Tibial nerve (tissue), 4 donors: ENCODE measurements at places on chromosomes 13 and 19. TPM values are rescaled to one million over a fixed set of nuclear protein-coding genes. Genes with fewer than 3 reads are reported as not detected.

The C19orf67 gene
- not detected for total RNA-seq

The OR7D2 gene
- total RNA-seq: not detected

The SYNE4 gene
- total RNA-seq: 0.21 TPM

The PLA2G4C gene
- total RNA-seq: 21.0 TPM

The ZNF320 gene
- total RNA-seq: 13.8 TPM

The SYT5 gene
- total RNA-seq: not detected

The GMIP gene
- 19.0 TPM for total RNA-seq

The ZNF69 gene
- 9.8 TPM for total RNA-seq

The LHFPL6 gene
- 130 TPM for total RNA-seq

The ZNF528 gene
- total RNA-seq: 29.5 TPM

GRCh38 chr19:10701955-10702525 lies 801 bp downstream of the QTRT1 start:
- H3K27ac ChIP-seq: no peak overlapping the region
- peaks cover 3% of the 10 kb centered on the region for H3K4me1 ChIP-seq
- H3K27me3 ChIP-seq: no peaks in the 10 kb centered on the region
- peak overlapping the region; percentile 82 for H3K4me3 ChIP-seq
- no peak for DNase-seq

DNA sequence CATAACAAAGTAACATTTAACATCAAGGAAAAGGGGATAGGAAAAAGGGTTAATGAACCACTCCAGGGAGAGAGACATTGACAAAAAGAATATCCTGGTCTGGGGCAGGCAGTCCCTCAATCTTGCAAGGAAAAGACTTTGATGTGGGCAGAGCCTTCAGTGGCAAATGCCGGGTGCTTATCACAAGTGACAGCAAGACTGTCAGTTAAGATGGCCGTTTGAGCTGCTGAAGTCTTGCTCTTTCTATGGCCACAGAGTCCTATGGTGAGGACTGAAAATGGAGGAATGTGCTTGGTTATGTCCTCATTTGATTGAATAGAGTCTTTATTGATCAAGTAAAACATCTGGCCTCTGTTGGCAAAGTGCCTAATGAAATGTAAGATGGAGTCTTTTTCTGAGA lies 112.1 kb downstream of the B3GLCT start:
- no peaks in the 10 kb centered on the region for H3K27me3 ChIP-seq
- no peak for DNase-seq
- H3K4me1 ChIP-seq: no peaks in the 10 kb centered on the region
- no peak overlapping the region for H3K27ac ChIP-seq

GRCh38 chr19:45444318-45445041 lies 20.8 kb upstream of the ERCC1 start:
- no peaks in the 10 kb centered on the region for H3K27me3 ChIP-seq
- peak overlapping the region; percentile 94 for H3K27ac ChIP-seq
- H3K4me1 ChIP-seq: peaks cover 3% of the 10 kb centered on the region
- DNase-seq: peak; percentile 92

- no peak overlapping the region for H3K4me3 ChIP-seq
- H3K27me3 ChIP-seq: no peaks in the 10 kb centered on the region
- H3K36me3 ChIP-seq: peaks cover 99% of the 10 kb centered on the region
- no peaks in the 10 kb centered on the region for H3K4me1 ChIP-seq
- H3K27ac ChIP-seq: no peak overlapping the region
Measured at GRCh38 chr19:10812902-10813404, 23.1 kb downstream of the TMED1 start.

DNA sequence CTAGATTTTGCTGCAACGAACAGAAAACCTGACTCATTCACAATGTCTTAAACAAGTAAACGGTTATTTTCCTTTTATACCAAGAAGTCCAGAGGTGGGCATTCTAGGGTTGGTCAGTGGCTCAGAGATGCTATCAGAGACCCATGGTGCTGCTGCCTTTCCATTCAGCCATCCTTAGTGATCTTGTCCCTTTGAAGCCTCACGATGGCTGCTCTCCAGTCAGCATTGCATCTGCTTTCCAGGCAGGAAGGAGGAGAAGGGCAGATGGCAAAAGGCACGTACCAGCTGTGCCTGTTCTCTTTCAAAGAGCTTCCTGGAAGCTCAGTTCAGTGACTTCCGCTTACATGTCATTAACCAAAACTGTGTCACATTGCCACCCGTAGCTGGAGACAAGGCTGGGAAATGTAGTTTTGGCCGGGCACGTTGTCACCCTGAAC lies 30.1 kb downstream of the WDFY2 start:
- H3K27ac ChIP-seq: no peak overlapping the region
- no peak for DNase-seq
- peaks cover 8% of the 10 kb centered on the region for H3K4me1 ChIP-seq
- H3K27me3 ChIP-seq: no peaks in the 10 kb centered on the region
- no peaks in the 10 kb centered on the region for H3K36me3 ChIP-seq

- no peak overlapping the region for H3K27ac ChIP-seq
- H3K36me3 ChIP-seq: no peaks in the 10 kb centered on the region
- H3K27me3 ChIP-seq: no peaks in the 10 kb centered on the region
- DNase-seq: no peak
- H3K4me3 ChIP-seq: no peak overlapping the region
Measured at GRCh38 chr13:63774133-63774532, 2358.5 kb upstream of the PCDH20 start.

- no peaks in the 10 kb centered on the region for H3K4me1 ChIP-seq
- H3K27me3 ChIP-seq: no peaks in the 10 kb centered on the region
- no peaks in the 10 kb centered on the region for H3K36me3 ChIP-seq
- no peak overlapping the region for H3K27ac ChIP-seq
- no peak for DNase-seq
Measured at GRCh38 chr13:89925107-89925506, 1422.4 kb upstream of the MIR17HG start.

DNA sequence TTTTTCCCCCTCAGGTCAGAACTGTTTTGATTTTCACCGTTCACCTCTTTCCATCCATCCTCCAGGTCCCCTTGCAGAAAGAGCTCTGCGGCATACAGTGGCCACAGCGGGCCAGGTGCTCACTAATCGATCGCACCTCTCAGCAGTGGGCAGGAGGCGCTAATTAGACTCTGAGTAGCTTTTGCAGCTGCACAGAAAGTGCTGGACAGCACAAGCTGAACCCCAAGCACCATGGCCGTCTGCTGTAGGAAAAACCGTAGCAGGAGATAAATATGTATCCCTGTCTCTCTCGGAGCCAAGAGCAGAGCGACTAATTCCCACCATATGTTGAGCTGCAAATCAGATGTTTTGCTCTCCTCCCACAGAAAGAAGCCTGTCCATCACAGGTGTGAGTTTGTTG lies 54.4 kb downstream of the PEX11G start:
- H3K4me1 ChIP-seq: no peaks in the 10 kb centered on the region
- no peak overlapping the region for H3K27ac ChIP-seq
- no peaks in the 10 kb centered on the region for H3K27me3 ChIP-seq
- H3K36me3 ChIP-seq: no peaks in the 10 kb centered on the region
- no peak for DNase-seq

GRCh38 chr13:90105849-90106496 lies 1241.5 kb upstream of the MIR17HG start:
- no peak overlapping the region for H3K4me3 ChIP-seq
- H3K27ac ChIP-seq: no peak overlapping the region

DNA sequence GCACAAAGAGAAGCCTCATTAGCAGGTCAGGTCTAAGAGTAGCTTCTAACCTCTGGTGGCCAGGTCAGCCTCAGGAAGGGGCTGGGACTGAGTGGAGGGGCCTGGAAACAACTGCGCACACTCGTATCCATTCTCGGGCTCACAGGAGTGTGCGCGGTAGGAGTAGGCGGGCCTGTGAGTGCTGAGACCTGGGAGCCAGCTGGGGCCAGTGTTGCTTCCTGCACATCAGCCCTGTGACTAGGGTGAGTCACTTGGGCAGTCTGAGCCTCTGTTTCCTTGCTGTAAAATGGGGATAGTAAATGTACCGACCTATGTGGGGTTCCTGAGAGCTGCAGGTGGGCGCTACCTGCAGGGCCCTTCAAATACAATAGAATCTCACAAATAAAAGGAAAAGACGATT lies 26.9 kb downstream of the SIN3B start:
- H3K4me3 ChIP-seq: no peak overlapping the region
- no peak overlapping the region for H3K27ac ChIP-seq
- H3K4me1 ChIP-seq: no peaks in the 10 kb centered on the region
- no peaks in the 10 kb centered on the region for H3K27me3 ChIP-seq
- peaks cover under 1% of the 10 kb centered on the region for H3K36me3 ChIP-seq

DNA sequence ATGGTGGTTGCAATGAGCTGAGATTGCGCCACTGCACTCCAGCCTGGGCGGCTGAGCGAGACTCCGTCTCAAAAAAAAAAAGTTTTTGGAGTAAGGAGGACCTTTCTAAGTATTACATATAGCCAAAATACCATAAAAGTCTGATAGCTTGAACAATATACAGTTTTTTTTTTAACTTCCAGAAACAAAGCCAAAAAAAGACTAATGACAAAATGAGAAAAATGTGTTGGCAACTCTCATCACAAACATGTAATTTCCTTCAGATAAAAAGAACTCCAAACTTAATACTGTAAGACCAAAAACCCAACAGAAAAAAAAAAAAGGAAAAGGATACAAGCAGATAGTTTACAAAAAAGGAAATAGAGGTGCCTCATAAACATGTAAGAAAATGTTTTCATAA lies 68.2 kb upstream of the MED4 start:
- no peak for DNase-seq
- H3K36me3 ChIP-seq: no peaks in the 10 kb centered on the region
- no peak overlapping the region for H3K4me3 ChIP-seq
- peak overlapping the region; percentile 53 for H3K27ac ChIP-seq
